Activated naive CD8-positive, alpha-beta T cell treated with anti-CD3 and anti-CD28 coated beads, Interleukin-2, amount 10 ng/mL, durations not matched to agents 7 days and 5 days (primary cell): ENCODE measurements at places on chromosomes 7 and 10. TPM values are rescaled to one million over a fixed set of nuclear protein-coding genes. Genes with fewer than 3 reads are reported as not detected.

The ZNF853 gene
- 4.7 TPM for total RNA-seq

The SPDYE11 gene
- total RNA-seq: not detected

DNA sequence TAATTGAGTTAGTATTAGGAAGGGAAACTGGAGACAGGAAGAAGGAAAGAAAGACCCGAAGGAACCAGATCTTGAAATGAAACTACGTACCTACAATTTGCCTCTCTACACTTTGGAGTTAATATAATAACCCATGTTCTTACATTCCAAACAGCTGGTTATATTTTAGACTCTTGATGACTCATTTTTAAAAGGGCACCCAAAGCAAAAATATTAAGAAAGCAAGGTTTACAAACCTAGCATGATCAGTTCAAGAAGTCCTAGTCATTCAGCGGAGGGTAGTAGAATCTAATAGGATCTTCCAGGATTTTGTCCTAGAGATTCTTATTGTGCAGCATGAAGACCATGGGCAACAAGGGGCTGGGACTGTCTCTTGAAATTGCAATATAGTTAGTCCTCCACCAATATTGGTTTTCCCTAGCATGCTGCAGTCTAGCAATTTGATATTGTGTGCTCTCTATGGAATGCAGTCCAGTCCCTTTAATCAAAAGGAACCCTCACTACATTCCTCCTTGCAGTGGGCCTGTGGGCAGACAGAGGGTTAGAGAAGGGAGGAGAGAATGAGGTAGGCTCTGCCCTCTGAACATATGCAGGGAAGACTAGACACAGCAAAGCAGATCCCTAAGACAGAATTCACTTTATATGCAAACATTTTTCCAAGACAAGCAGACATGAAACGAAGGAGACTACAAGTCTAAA is 230.3 kb downstream of the INHBA start:
- no peaks in the 10 kb centered on the region for H3K4me1 ChIP-seq
- H3K36me3 ChIP-seq: no peaks in the 10 kb centered on the region
- no peak overlapping the region for H3K27ac ChIP-seq
- DNase-seq: no peak
- no peak overlapping the region for H3K4me3 ChIP-seq

GRCh38 chr7:49060743-49061142 is 136.4 kb downstream of the CDC14C start:
- no peaks in the 10 kb centered on the region for H3K4me1 ChIP-seq
- H3K27me3 ChIP-seq: no peaks in the 10 kb centered on the region
- H3K4me3 ChIP-seq: no peak overlapping the region
- H3K27ac ChIP-seq: no peak overlapping the region
- no peak for DNase-seq
- H3K36me3 ChIP-seq: no peaks in the 10 kb centered on the region

DNA sequence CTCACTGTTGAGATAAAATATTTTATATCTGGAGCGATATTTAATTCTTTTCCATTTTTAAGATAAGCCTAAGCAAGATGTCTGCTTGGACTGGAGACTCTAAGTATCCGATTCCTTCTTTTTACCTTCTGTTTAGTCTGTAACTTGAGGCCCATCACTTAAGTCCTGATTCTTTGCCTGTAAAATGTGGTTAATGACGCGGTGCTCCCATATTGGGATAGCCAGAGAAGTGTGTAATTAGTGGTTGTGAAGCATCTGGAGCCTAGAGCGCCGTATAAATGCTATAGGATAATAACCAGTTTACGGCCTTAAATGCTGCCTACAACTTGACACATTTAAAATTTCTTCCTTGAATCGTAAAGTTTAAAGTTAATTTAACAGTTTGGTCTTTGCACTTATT is 132.9 kb downstream of the CHN2 start:
- H3K4me3 ChIP-seq: no peak overlapping the region
- H3K4me1 ChIP-seq: no peaks in the 10 kb centered on the region
- no peak for DNase-seq
- no peak overlapping the region for H3K27ac ChIP-seq

- no peak overlapping the region for H3K4me3 ChIP-seq
- H3K27me3 ChIP-seq: peaks cover 6% of the 10 kb centered on the region
- H3K27ac ChIP-seq: no peak overlapping the region
- no peaks in the 10 kb centered on the region for H3K4me1 ChIP-seq
Observed at GRCh38 chr7:8362723-8363369, 70.6 kb upstream of the NXPH1 start.
